ENCODE measurements at places on chromosomes 4 and X.

DNA sequence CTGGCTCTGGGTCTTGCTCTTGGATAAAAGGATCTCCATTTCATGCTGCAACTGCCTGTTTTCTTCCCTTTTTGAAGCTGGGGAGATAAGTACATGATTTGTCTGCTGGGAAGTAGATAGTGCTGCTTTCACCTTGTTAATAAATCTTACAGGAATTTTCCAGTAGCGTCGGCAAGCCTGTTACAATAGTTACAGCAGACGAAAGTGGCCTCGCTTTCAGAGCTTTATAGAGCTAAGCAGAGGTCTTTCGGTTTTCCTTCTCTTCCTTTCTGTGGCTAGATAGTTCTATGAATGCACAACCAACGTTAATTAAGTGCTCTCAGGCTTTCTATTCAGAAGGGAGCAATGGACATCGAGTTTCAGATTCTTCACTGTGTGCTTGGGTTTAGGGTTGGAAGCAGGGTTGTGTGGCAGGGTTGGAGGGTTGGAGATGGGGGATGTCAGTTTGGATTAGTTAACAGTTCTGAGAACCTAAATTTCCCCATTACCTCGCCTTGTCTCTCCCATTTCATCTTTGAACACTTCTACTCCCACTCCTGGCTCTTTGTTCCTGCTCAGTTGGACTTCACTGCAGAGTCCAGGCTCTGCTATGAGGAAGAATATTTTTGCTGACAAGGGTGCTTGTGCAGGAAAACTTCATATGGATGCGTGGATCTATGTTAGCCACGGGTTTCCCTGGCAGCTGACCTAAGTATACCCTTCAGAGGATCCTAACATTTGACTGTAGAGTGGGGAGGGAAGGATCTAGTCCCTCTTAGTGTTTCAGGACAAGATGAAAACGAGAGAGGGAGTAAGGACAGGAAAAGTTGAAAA, 237.9 kb downstream of the ARHGAP10 start:
- DNase-seq: no peak

DNA sequence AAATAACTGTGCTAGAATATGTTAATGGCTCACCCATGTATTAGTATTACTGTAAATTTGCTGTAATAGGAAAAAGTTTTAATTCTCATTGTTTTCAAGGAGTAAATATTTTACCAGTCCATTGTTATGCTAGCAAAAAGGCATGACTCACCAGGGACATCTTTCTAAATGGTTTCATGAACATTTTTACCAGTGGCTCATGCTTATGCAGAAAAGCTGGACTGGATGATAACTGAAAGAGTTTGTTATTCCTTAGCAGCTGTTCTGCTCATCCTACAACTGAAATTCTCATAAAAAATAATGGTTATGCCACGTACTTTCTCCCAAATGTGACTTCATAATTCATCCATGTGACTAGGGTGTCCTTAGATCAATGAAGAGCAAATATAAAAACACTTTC, 111.9 kb upstream of the PCDH18 start:
- no peak for DNase-seq

DNA sequence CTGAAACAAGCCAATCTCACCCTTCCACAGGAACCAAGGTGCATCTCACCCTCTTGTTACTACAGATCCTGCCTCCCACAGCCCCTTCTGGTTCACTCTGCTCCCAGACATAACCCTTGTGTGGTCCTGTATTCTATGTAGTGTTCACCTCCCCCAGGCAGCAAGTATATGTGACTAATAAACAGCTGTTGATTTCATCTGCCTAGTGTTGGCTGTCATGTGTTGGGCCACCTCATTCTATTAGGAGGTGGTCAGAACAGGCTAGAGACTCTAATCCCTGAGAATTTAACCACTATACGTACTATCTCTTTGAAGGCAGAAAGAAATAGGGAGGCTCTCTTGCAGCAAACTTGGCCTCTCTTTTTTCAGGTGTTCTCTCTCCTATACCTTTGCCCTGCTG, 134.3 kb upstream of the RPL34 start:
- no peak for DNase-seq

DNA sequence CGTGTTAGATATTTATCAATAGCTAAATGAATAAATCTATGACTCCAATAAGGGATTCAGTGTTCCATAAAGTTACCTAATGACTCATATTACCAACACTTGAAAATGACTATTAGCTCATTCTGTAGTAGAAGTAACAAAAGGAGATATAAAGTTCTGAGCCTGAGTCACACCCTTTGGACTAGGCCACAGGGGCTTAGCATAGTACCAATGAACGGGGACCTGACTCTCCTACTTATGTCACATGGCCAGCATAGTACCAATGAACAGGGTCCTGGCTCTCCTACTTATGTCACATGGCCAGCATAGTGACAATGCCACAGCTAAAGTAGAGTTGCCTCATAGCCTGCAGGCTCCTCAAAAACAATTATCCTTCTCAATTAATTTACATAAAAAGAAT, 43.7 kb downstream of the MAGEB16 start:
- DNase-seq: no peak
